ENCODE measurements at places on chromosomes 5 and 9. TPM values are rescaled to one million over a fixed set of nuclear protein-coding genes. Genes with fewer than 3 reads are reported as not detected.

The NUTM2F gene
- not detected for total RNA-seq

The MCTP1 gene
- total RNA-seq: 1.3 TPM

The EHMT1 gene
- 60.2 TPM for total RNA-seq

The MED27 gene
- 15.2 TPM for total RNA-seq

The RNF183 gene
- total RNA-seq: not detected

The PCDHA3 gene
- 0.20 TPM for total RNA-seq

The NEURL1B gene
- 11.3 TPM for total RNA-seq

All from smooth muscle cell of the pulmonary artery (primary cell).